ENCODE measurements at places on chromosomes 11 and 22.

GRCh38 chr11:90438069-90438468, 215.2 kb upstream of the CHORDC1 start:
- DNase-seq = no peak

GRCh38 chr22:41234815-41235695, 5.7 kb downstream of the CHADL start:
- DNase-seq = no peak

- no peak for DNase-seq
Measured at GRCh38 chr11:10990637-10991193, 132.9 kb upstream of the ZBED5 start.

DNA sequence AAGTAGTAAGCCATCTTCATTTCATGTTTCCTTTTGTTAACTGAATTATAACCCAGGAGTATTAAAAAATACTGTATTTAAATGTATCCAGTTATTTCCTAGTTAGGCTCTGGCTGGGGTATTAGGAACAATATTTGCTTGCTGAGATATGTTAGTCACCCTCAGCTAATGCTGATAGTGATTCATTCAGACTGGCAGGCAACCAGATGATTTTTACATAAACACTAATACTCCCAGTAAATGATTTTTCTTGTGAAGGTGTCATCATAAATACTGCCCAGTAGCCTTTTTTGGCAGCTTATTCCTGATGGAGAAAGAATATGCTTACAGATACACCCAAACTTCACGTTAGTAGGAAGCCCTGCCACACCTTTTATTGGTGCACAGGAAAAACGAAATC, 8.1 kb downstream of the YWHAH start:
- DNase-seq = peak; percentile 39

DNA sequence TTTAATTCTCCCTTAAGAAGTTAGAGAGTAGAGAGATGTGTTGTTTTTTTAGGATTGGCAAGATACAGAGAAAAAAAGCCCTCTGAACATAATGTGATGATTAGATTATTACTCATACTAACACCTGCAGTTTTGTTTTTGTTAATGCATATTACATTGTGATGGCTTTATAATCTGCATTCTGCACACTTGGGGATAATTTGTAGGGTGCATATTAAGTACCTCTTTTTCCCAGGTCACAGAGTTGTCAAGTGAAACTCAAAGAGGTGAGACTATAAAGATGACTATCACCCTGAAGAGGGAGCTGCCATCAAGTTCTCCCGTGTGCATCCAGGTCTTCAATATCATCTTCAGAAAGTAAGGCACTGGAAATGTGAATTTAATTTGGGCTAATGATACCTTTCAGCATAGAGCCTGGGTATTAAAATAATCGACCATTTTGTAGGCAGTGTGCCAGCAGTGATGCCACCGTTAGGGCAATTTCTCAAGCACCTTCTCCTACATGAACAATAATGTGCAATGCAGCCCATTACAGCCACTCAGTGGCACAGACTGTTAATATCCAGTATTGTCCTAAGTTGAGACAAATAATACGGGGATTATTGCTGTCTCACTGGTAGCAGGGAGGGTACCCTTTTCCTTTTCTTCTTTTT, 16.2 kb downstream of the PIWIL4 start:
- DNase-seq = no peak

- DNase-seq = no peak
Measured at GRCh38 chr11:73998846-73999575, 9.9 kb downstream of the UCP3 start.

- DNase-seq = no peak
Measured at GRCh38 chr11:773425-773824, 3.9 kb downstream of the GATD1 start.

- no peak for DNase-seq
Measured at GRCh38 chr22:30822216-30823014, 127.7 kb downstream of the OSBP2 start.

- DNase-seq = no peak
Measured at GRCh38 chr22:26238596-26238995, 69.3 kb downstream of the SEZ6L start.

GRCh38 chr11:124581817-124582216, 12.0 kb downstream of the OR8A1 start:
- no peak for DNase-seq

- DNase-seq = no peak
Measured at GRCh38 chr11:62830904-62831519, 839 bp downstream of the STX5 start.

DNA sequence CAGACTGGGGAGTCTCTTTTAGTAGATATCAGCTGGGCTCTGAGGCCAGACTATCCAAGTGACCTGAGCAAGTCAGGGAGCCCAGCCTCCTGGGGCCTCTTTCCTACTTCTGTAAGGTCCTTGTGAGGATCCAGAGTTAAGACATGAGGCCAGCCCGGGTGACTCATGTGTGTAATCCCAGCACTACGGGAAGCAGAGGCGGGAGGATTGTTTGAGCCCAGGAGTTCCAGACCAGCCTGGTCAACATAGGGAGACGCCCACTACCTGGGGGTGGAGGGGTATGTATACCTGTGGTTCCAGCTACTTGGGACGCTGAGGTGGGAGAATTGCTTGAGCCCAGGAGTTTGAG, 36.9 kb upstream of the POLA2 start:
- peak; percentile 12 for DNase-seq
